A673 (cell line): ENCODE measurements at places on chromosomes 7 and 10. TPM values are rescaled to one million over a fixed set of nuclear protein-coding genes. Genes with fewer than 3 reads are reported as not detected.

The ZNRF2 gene
- total RNA-seq = 7.9 and 8.1 TPM in 2 replicates

The CCNJ gene
- total RNA-seq = 22.0 and 25.6 TPM in 2 replicates

The FAM180A gene
- not detected in 2 replicates for total RNA-seq

The CDH23 gene
- total RNA-seq = 49.7 and 50.7 TPM in 2 replicates

The OLAH gene
- total RNA-seq = 1.1 and 1.6 TPM in 2 replicates

The SPDYE17 gene
- total RNA-seq = not detected in 2 replicates

The GATA3 gene
- 3.0 and 3.1 TPM in 2 replicates for total RNA-seq

The EPHA1 gene
- total RNA-seq = 1.2 and 1.7 TPM in 2 replicates

The SLC13A1 gene
- total RNA-seq = not detected in 2 replicates

The GDF2 gene
- not detected in 2 replicates for total RNA-seq

The NEURL1 gene
- total RNA-seq = 0.50 and 0.52 TPM in 2 replicates

The CPXM2 gene
- not detected in 2 replicates for total RNA-seq

The CAV2 gene
- 265 and 286 TPM in 2 replicates for total RNA-seq

DNA sequence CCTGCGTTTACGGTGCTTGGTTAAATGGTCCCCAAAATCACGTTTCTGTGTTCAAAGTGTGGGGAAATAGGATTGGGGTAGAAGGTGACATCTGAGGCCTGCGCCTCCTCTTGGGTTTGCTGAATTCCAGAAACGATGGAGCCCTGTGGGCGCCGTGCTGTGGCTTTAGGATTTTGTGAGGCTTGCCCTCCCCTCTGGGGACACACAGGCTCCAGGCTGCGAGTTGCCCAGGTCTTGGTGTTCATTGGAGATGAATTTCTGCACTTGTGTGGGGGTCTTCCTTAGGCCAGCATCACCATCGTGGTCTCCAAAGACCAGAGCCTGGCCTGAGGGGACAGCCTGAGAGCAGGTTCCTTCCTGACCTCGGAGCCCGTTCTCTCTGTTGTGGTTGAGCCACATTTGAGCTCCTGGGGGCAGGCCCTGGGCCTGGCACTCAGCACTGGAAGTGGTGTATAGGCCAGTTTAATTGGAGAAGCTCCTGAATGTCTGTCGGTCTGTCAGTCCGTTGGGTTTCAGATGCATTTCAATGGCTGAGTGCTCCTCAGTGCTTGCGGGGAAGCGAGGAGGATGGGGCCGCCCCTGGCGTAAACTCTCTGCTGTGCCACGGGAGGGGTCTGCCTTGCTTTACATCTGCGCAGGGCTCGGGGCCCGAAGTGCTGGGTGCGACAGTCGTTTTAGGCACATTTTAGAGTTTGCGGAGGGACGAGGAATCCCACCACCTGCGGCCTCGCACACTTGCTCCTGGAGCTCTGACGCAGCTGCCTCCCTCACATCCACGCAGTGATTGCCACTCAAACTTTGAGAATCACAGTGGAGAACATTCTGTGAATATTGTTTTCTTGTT, 71.7 kb downstream of the DNAJB6 start:
- no peak overlapping the region for H3K27ac ChIP-seq
- H3K4me3 ChIP-seq = no peak overlapping the region
- H3K4me1 ChIP-seq = no peaks in the 10 kb centered on the region
- no peaks in the 10 kb centered on the region for H3K27me3 ChIP-seq

DNA sequence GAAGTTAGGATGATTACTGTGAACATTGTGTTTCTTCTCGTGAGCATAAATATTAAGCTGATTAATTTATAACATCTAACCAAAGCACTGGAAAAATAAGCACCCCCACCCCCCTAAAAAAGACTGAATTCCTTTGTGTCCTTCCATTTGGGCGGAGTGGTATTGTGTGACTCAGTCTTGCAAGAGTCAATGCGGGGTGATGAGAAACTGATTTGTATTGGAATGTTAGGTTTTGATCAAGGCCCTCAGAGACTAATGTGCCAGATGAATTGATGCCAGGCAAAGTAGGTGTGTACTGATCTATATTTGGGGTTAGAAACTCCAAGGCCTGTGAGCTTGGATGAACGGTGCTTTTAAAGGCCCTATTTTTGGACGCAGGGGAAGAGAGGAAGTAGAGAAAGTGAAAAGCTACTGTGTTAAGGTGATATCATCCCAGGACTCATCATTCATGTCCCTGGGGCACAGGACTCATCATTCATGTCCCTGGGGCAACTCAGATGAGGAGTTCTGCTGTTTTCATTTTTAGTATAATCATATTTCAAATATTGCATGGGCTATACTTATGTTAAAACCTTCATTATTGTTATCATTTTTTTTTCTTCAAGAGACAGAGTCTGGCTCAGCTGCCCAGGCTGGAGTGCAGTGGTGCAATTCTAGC, 61.3 kb upstream of the PTN start:
- H3K4me1 ChIP-seq = peaks cover 4% of the 10 kb centered on the region
- no peaks in the 10 kb centered on the region for H3K36me3 ChIP-seq
- DNase-seq = no peak
- H3K27ac ChIP-seq = no peak overlapping the region
- no peak overlapping the region for H3K4me3 ChIP-seq

- H3K4me3 ChIP-seq = no peak overlapping the region
- H3K36me3 ChIP-seq = no peaks in the 10 kb centered on the region
- H3K4me1 ChIP-seq = no peaks in the 10 kb centered on the region
- H3K27ac ChIP-seq = no peak overlapping the region
Measured at GRCh38 chr10:60185421-60185820, 204.3 kb downstream of the ANK3 start.

DNA sequence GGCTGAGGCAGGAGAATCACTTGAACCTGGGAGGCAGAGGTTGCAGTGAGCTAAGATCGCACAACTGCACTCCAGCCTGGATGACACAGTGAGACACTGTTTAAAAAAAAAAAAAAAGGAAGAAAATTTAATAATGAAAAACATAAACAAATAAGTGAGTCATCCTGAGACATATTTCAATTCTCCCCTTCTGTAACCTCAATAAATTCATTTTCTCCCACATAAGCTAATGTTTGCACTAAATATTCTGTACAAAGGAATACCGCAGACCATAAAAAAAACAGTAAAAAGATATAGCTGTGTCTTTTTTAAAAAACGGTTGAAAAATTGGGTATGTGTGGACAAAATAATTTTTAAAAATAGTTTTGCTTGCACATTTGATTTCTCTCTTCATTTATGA, 654.0 kb downstream of the KCNMA1 start:
- H3K36me3 ChIP-seq = no peaks in the 10 kb centered on the region
- H3K27ac ChIP-seq = no peak overlapping the region
- peaks cover 16% of the 10 kb centered on the region for H3K4me1 ChIP-seq
- H3K4me3 ChIP-seq = no peak overlapping the region
- H3K27me3 ChIP-seq = no peaks in the 10 kb centered on the region

DNA sequence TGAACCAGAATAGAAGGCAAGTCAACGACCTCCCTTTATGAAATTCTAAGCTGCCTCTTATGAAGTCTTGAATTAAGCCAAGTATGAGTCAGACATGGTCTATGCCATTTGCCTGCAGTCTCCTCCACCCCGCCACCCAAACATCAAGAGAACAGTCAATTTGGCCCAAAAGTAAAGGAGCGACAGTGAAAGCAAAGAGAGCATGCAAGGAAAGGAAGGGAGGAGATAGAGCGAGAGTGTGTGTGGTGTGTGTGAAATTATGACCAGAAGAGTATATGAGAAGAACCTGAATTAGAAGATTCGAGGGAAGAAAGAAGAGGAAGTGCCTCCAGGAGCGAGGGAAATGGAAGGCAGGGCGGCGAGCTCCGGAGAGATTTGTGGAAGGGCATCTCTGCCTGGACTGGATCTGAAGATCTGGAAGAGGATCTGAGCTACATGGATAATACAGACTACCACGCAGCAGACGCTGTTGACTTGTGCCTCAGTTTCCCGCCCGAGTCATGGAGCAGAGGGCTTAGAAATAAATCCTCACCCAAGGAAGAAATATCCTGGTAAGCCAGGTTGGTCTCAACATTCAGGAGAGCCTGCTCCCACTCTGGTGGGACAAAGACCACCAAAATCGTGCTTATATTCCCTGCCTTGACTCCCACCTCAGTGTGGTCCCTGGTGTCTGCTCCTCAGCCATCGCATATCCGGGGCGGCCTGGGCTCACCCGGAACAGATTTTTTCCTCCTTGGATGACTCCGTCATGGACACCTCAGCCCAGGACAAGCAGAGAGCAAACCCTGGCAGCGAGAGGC, 459 bp downstream of the ZDHHC6 start:
- peak; percentile 2 for DNase-seq
- H3K27ac ChIP-seq = peak overlapping the region; percentile 98
- H3K4me1 ChIP-seq = peaks cover 5% of the 10 kb centered on the region
- peak overlapping the region; percentile 91 for H3K4me3 ChIP-seq
- H3K36me3 ChIP-seq = peaks cover 23% of the 10 kb centered on the region

DNA sequence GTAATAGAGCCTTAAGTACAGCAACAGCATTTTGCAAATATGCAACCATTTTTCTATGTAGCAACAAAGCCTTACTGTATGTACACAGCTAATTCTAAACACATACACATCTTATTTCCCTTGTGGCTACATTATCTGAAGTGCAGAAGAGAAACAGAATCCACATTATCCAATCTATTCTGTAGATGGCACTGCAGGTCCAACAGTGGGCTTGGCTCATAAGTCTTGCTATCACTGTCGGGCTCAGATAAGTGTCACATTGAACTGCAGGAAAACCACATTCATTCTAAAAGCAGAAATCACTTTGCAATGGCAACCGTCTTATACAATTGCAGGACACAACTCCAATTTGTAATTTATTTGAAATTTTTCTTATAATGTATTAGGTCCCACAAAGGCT, 109.8 kb upstream of the NOBOX start:
- peaks cover 7% of the 10 kb centered on the region for H3K4me1 ChIP-seq
- H3K36me3 ChIP-seq = no peaks in the 10 kb centered on the region
- H3K4me3 ChIP-seq = no peak overlapping the region
- no peaks in the 10 kb centered on the region for H3K27me3 ChIP-seq
- peak; percentile 42 for DNase-seq
- H3K27ac ChIP-seq = no peak overlapping the region

DNA sequence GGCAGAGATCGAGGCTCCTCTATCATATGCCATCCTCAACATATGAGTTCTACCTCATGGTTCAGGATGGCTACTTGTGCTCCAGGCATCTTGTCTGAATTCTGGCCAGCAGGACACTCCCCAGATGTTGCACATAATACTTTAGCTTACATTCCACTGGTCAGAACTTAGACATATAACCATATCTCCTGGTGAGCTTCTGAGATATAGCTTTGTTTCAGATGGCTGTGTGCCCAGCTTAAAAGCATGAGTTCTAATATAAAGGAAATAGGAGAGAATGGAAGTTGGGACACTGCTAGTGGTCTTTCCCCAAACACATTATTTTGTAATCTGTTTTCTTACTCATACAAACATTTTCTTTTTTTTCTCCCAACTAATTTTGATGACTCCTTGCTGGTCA, 50.8 kb upstream of the IFRD1 start:
- H3K4me1 ChIP-seq = peaks cover 5% of the 10 kb centered on the region
- H3K4me3 ChIP-seq = no peak overlapping the region
- DNase-seq = no peak

GRCh38 chr7:141073641-141074161, at the start of gene TMEM178B:
Gene TMEM178B, plus strand, starts transcription at chr7:141074064.
- peaks cover 16% of the 10 kb centered on the region for H3K4me1 ChIP-seq
- H3K36me3 ChIP-seq = no peaks in the 10 kb centered on the region
- H3K4me3 ChIP-seq = peak within 1 kb of the TSS; percentile 45
- DNase-seq = peak; percentile 2
- no peak within 1 kb of the TSS for H3K27ac ChIP-seq

DNA sequence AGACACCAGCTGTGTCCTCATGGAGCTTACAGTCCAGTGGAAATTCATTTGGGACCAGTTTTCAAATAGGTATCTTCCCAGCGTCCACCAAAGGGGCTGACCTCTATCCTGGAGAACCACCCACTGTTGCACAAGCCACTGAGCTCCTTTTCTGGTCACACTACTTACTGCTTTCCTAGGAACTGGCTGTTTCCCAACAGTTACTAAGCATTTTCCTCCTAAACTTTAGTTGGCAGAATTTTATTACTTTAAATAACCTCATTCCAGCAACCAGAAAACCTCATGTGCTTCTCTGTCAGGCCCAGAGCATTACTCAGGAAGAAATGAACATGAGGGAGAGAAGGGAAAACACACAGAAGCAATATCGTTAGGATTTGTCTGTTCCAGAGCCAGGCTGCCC, 183.1 kb downstream of the GPAM start:
- DNase-seq = no peak
- H3K4me3 ChIP-seq = no peak overlapping the region
- no peak overlapping the region for H3K27ac ChIP-seq

DNA sequence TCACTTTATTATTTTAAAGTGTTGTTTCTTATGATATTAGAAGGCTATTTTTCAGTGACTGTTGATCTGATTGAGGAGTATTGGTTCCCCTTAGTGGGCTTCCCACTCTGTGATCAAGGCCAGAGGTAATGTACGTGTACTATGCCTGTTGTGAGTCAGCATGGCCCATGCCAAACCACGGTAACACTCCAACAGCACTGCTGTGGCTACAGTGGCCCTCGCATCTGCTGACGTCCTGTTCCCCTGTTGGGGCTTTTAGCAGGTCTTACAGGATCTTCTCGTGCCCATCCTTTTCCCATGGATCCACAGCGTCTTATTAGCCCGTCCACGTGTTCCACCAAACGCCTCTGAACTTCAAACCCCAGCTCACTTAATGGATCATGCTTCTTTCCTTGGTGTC, 964.6 kb upstream of the CELF2 start:
- no peaks in the 10 kb centered on the region for H3K4me1 ChIP-seq
- DNase-seq = no peak
- H3K27ac ChIP-seq = no peak overlapping the region
- H3K27me3 ChIP-seq = no peaks in the 10 kb centered on the region
- H3K4me3 ChIP-seq = no peak overlapping the region

GRCh38 chr10:110226926-110227641, 19.7 kb downstream of the MXI1 start:
- peaks cover 10% of the 10 kb centered on the region for H3K4me1 ChIP-seq
- H3K27ac ChIP-seq = peak overlapping the region; percentile 45
- peak overlapping the region; percentile 73 for H3K4me3 ChIP-seq
- no peaks in the 10 kb centered on the region for H3K36me3 ChIP-seq
- H3K27me3 ChIP-seq = no peaks in the 10 kb centered on the region

DNA sequence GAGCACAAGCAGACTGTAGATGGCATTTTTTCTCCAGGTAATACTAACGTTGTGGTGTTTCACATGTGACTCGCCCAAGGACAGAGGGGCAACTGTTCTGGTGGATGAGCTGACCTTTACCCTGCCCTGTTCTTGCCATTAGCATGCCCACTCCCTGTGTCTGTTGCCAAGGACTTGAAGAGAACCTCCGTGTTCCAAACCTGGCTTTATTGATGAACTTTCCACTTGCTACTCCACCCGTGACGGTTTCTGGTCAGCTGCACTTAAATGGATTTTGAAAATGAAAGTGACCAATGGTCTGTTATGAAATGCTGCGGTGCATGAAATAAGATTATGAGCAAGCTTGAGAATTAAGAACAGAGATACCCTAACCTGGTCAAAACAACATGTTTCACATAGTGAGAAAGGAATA, 30.4 kb downstream of the LRRC4 start:
- H3K4me1 ChIP-seq = no peaks in the 10 kb centered on the region
- no peaks in the 10 kb centered on the region for H3K27me3 ChIP-seq
- no peak overlapping the region for H3K27ac ChIP-seq

- DNase-seq = no peak
- H3K4me1 ChIP-seq = no peaks in the 10 kb centered on the region
- no peak overlapping the region for H3K4me3 ChIP-seq
- H3K27me3 ChIP-seq = peaks cover 3% of the 10 kb centered on the region
Measured at GRCh38 chr10:90964781-90965465, 44.0 kb upstream of the ANKRD1 start.
